B cell (primary cell): ENCODE measurements at places on chromosomes 13 and 19.
A peak's percentile ranks its signal among the peaks of the same experiment; 100 is the strongest.

GRCh38 chr13:112808377-112809140 lies 118.7 kb downstream of the ATP11A start:
- no peak for DNase-seq

DNA sequence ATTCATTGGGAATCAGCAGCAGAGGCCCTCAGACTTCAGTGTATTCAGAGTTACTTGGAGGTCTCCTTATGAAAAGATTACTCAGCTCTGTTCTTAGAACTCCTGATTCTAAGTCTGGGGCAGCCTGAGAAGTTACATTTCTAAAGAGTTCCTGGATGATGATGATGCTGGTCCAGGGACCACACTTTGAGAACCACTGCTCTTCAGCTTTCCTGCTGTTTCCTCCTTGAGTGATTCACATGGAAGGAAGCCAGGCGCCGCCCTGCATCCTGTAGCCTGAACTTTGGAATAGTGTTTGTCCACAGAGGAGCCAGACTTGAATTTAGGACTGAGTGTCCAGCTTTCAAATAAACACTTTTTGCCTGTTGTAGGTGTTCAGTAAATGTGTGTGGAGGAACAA lies 2.9 kb downstream of the CEBPG start:
- no peak for DNase-seq

DNA sequence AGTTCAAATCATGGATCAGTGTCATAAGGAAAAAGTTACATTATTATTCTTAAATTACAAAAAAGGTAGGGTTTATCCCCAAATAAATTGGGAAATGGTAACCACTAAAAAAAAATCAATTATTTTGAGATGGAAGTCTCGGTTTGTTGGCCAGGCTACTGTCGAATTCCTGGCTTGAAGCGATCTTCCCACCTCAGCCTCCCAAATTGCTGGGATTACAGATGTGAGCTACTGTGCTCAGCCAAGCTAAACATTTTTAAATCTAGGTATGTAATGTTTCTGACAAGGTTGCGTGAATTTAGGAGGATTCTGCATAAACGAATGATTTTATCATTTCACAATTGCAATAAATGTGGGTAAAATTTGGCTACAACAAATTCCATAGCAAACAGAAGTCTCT lies 2.0 kb downstream of the NAA16 start:
- DNase-seq, result no peak

GRCh38 chr13:112815871-112816270 lies 126.0 kb downstream of the ATP11A start:
- DNase-seq, result no peak

DNA sequence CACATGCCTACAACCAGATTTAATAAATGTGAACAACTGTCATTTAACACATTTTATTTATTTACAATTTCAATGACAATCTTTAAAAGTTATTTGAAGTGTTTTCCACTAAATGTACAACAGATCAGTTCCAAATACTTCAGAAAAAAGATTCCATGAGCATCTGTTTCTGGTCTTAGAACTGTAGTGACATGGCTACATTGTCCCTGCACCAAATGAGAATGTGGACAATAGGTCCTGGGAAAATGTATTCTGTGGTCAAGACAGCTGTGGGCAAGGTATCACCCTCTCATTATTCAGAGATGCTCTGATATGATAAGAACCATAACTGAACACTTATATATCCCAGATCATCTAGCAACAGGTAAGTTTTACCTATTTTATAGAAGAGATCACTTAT lies 43.7 kb downstream of the ELF1 start:
- no peak for DNase-seq

DNA sequence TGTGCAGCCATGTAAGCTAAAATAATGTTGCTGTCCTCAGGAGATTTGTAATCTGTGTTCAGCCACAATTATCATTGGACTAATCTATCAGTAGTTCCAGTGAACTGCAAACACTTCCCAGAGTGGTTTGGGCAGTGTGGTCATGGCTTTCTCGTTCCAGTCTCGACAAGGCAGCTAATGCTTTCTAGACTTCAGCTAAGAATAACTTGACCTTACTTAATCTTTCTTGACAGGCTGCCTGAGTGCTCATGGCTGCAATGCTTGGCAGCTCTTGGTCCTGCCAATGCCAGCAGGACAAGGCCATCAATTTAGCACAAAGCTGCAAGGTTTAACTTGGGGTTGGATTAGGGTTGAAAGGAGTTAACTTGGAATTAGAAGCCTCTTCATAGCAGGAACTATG lies 32.8 kb downstream of the ATP12A start:
- no peak for DNase-seq

- DNase-seq, result no peak
Observed at GRCh38 chr19:38655148-38655824, 7.8 kb downstream of the ACTN4 start.

GRCh38 chr19:38389101-38389925 lies 816 bp downstream of the SPRED3 start:
- DNase-seq, result peak; percentile 35

DNA sequence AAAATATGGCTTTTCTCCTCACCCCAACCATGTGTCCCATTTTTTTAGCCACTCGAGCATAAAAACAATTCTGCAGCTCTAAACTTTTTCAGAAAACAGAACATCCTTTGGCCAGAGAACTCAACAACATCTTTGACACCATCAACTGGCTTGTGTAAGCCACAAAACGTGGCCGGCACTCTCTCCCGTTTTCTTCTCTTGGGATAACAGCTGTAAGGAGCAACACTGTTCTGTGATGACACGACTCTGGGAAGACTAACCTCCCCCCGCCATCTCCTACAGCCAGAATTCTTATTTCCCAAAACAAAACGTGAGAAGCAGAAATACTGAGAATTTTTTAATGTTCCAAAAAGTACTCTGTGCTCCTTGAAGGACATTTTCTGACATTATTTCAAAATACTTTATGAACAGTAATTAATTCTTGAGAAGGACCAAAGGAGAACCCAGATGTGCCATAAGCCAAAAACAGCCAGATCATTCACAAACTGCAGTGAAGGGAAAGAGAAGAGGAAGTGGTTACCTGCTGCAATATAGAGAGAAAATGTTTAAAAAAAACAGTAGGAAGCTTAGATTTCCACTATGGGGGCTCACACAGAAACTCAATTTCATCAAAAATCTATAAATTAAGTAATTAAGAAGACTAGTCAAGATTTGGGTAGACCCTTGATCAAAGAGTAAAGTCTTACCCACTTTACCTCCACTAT lies 25.8 kb downstream of the COL4A1 start:
- DNase-seq, result no peak

DNA sequence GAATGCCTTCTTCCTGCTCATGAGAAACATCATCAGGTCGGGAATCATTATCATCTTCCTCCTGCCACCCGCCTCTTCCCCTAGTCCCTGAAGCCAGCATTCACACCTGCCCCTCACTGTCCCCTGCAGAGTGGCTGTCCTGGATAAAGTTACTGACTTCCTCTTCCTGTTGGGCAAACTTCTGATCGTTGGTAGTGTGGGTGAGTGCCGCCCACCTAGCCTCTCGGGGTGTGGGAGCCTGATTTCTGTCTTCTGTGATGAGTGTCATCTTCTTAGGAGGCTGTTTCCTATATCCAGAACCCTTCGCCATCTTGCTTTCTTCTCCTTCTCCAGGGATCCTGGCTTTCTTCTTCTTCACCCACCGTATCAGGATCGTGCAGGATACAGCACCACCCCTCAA lies 12.5 kb downstream of the SLC44A2 start:
- DNase-seq, result no peak

DNA sequence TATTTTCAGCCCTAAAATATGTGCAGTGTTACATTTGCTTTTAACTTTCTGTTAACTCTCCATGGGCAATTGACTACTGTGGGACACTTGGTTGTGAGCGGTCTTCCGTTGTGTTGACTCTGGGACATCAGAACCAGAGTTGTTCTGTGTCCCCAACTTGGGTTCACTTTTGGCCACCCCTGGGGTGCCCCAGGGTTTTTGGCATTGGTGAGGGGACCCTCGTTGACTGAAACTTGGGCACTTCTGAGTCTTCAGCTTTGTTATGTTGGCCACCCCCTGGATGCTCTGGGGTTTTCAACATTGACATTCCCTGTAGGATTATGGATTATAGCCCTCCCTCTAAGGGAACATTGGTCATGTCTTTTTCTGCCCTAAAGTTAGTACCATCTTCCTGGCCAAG lies 57.1 kb downstream of the OR10H4 start:
- no peak for DNase-seq

- DNase-seq, result no peak
Observed at GRCh38 chr13:43111559-43112400, 88.4 kb downstream of the DNAJC15 start.

- DNase-seq, result no peak
Observed at GRCh38 chr13:45416516-45417128, 1.6 kb downstream of the SLC25A30 start.

DNA sequence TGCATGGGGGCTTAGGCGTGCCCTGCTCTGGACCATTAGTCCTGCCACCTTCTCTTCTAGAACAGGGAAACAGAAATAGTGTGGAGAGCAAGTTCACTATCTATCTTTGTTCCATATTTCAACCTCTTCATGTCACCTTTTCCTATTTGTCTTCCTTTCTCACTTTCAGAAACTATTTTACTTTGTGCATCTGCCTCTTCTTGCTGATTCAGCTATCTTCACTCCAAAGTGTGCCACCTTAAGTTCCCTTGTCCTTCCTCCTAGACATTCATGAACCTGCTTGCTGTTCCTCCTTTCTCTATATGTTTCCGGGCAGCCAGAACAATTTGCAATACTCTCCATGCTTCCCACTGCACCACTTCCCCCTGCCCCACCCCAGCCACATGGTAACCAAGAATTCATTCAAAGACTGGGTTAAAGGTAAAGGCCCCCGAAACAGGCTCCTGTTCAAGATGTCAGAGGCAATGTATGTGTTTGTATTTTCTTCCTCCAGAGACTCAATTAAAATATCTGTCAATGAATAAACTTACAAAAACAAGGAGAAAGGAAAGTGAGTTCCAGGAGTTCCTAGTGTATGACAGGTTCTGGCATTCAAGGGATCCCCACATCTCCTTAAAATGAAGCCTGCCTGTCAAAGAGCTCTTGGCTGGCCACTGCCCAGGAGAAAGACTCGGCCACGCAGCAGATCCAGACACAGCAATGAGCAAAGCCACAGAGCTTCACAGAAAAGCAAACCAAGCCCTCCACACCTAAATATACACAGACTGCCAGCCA lies 268.1 kb downstream of the DNAJC15 start:
- DNase-seq, result no peak

GRCh38 chr13:26133286-26133685 lies 81.5 kb upstream of the SHISA2 start:
- DNase-seq, result no peak

DNA sequence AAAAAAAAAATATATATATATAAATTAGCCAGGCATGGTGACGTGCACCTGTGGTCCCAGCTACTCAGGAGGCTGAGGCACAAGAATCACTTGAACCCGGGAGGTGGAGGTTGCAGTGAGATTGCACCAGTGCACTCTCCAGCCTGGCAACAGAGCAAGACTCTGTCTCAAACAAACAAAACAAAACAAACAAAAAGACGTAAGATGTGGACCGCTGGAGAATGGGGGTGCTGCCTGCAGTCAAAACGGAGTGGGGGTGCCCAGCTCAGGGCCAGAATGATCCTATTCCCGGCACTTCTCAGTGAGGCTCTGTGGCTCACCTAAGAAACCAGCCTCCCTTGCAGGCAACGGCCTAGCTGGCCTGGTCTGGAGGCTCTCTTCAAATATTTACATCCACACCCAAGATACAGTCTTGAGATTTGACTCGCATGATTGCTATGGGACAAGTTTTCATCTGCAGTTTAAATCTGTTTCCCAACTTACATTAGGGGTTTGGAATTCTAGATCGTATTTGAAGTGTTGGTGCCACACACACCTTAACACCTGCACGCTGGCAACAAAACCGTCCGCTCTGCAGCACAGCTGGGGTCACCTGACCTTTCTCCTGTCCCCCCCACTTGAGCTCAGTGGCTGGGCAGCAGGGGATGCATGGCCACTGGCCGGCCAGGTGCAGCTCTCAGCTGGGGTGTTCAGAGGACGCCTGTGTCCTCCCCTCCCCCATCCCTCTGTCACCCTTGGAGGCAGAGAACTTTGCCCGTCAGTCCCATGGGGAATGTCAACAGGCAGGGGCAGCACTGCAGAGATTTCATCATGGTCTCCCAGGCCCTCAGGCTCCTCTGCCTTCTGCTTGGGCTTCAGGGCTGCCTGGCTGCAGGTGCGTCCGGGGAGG lies at the start of gene F7:
Gene F7 (plus strand): TSS at position 760 of the 889 bp plus-strand sequence. CDS start 51 bp downstream, at position 811.
- DNase-seq, result no peak

DNA sequence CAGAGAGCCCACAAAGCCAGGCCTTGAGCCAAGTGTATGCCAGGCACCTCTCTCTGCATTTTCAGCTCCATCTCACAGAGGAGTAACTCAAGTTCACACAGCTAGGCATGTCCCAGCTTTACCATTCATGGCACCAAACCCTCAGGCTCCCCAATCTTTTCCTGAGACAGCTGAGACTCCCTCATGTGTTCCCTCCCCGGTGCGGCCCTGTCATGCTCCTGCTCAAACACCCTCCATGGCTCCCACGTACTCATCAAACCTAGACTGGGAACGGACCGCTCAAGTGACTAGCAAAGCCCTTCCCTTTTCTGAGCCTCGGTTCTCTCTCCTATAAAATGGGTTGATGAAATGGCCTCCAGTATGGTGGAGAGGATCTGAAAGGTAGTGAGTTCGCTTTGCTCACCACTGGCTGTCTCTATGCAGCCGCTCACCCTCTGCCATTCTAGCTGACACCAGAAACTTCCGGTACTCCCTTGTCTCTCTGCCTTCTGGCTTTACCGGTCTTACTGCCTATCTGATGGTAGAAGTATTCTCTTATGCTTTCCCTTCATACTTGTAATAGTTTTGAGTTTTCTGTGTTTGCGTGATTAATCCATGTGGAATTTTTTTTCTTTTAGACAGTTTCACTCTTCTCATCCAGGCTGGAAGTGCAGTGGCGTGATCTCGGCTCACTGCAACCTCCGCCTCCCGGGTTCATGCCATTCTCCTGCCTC lies 7.8 kb upstream of the SLC44A2 start:
- no peak for DNase-seq

DNA sequence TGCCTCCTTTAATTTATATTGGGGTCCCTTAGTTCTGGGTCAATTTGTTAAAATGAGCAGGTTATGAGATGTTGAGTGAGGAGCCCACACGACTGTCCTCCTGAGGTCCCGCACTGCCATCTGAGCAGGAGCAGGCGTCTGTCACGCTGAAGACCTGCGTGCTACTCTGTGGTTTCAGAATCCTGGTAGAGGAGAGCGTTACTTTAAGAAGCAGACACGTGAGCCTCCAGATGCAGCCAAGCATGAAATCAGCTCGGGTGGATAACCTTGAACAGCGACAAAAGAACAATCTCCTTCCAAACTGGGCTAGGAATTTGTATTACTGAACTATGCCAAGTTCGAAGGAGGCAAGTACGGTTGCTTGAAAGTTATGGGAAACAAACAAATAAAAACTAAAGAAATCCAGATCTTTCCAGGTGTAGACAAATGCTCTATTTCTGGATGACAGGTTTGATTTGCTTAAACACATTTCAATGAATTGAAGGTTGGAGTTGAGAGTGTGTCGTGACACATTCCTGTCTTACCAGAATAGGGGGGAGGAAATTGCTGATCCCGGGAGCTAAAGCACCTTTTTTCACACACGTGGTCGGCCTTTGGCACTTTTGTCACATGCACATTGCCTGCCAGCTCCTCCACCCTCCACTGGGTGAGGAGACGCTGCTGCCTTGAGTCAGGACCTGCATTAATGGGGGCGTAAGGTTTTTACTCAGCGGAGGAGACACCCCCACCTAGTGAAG lies 945.5 kb upstream of the SLC10A2 start:
- no peak for DNase-seq

GRCh38 chr13:22903301-22903700 lies 277.5 kb upstream of the SGCG start:
- no peak for DNase-seq

GRCh38 chr19:49755956-49756355 lies 7.2 kb downstream of the TSKS start:
- DNase-seq, result no peak

- DNase-seq, result no peak
Observed at GRCh38 chr13:80571346-80572307, 230.7 kb upstream of the SPRY2 start.
